ENCODE measurements at places on chromosomes 4 and X. TPM values are rescaled to one million over a fixed set of nuclear protein-coding genes. Genes with fewer than 3 reads are reported as not detected.

DNA sequence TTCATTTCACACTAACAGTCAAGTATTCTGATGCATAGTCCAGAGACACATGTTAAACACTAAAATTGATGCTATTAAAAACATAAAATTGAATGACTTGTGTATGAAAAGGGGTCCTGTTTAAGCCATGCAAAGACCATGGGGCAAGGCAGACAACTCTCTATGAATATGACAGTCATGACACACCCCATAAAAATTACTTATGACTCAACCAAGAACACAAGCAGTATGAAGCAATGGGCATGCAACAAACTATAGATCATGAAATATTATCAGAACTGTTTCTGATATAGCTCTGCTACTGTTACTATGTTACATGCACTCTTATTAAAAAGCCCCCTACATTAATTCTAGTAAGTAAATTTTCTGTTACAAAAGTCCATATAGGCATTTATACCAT, 57.5 kb upstream of the ZCCHC13 start:
- no peak for DNase-seq
- H3K36me3 ChIP-seq: peaks cover 4% of the 10 kb centered on the region
- H3K27ac ChIP-seq: no peak overlapping the region
- H3K4me1 ChIP-seq: no peaks in the 10 kb centered on the region
- no peaks in the 10 kb centered on the region for H3K27me3 ChIP-seq
- H3K4me3 ChIP-seq: no peak overlapping the region

DNA sequence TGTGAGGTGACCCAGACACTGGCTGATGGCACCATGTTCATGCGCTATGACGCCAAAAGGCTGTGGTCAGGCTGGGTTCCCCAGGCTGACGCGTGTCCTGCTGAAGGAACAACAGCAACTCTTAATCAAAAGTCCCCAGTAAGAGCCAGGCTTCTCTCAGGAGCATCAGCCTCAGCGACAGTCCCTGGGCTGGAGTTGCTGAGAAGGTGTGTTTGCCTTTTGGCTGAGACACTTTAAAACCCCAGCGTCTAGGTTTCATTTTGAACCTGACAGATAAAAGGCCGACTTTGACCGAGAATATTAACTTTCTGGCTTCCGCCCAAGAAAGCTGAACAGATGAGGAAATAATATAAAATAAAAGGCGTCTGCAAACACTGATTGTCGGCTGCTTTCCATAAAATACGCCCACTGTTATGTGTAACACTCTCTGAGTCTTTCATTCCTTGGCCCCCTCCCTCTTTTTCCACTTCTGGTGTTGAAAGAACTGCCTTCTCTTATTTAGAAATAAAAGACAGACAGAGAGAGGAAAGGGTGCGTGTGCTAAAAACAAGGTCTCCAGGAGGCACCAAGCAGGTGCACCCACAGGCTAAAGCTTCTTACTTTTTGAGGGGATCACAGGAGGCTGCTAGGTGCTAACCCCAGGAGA, 373.6 kb downstream of the MID1IP1 start:
- peak overlapping the region; percentile 67 for H3K4me3 ChIP-seq
- H3K27ac ChIP-seq: peak overlapping the region; percentile 74
- H3K4me1 ChIP-seq: peaks cover 23% of the 10 kb centered on the region
- DNase-seq: peak; percentile 57
- H3K27me3 ChIP-seq: no peaks in the 10 kb centered on the region

GRCh38 chrX:112643721-112644120, 36.0 kb downstream of the LHFPL1 start:
- DNase-seq: no peak
- H3K4me1 ChIP-seq: no peaks in the 10 kb centered on the region
- no peak overlapping the region for H3K27ac ChIP-seq
- no peaks in the 10 kb centered on the region for H3K27me3 ChIP-seq
- no peak overlapping the region for H3K4me3 ChIP-seq

DNA sequence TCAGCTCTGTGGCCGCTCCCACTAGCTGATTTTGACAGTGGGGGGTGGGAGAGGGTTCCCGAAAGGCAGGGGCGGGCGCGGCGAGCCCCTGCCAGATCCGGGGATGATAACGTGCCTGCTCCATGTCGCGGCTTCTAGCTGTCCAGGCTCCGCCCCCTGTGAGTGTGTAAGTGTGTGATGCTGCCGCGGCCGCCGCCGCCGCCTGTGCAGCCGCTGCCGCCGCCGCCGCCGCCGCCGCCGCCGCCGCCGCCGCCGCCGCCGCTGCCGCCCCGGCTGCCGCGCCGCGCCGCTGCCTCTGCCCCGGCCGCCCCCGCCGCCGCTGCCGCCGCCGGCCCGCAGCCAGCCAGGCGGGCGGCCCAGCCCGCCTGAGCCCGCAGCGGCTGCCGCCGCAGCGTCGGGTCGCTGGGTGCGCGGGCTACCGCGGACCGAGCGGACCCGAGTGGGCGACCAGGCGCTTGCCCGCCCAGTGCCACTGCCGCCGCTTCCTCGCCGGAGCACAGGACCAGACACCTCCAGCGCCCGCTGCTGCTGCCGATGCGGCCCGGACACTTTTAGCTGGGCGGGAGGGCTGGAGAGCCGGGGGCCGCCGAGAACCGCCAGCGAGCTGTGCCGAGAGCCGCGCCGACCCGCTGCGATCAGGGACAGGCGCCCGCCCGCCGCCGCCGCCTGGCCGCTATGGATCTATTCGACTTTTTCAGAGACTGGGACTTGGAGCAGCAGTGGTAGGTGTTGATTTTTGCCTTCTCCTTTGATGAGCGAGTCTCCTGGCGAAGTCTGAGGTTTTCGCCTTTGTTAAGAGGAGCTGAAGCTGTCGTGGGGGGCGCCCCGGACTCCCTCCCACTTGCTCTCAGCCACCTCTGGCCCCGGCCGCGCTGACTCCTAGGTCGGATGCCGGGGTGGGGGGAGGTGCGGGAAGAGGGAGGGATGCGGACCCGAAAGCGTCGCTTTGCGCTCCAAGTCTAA, at the start of gene AFF2:
AFF2 (plus strand) TSS at position 195 of the 963 bp plus-strand sequence; CDS start at position 676, 481 bp downstream.
- H3K27me3 ChIP-seq: peaks cover 10% of the 10 kb centered on the region
- no peak within 1 kb of the TSS for H3K27ac ChIP-seq
- H3K4me3 ChIP-seq: no peak within 1 kb of the TSS
- peaks cover 9% of the 10 kb centered on the region for H3K4me1 ChIP-seq
- DNase-seq: peak; percentile 24
- no peaks in the 10 kb centered on the region for H3K36me3 ChIP-seq

DNA sequence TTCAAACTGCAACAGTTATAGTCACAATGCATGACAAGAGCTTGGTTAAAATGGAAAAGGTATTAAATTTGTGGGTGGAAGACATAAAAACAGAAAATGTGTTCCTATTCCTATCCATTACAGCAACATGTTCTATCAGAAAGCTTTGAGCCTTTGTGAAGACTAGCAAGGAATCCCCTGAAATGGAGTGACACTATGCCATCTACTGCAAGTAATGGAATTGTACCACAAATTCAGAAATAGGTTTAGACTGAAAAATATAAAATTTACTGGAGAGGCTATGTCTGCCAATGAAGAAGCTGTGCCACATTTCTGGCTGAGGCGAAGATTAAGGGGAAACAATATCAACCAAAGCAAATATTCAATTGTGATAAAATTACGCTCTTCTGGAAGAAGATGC, 247.9 kb downstream of the ADAM29 start:
- no peaks in the 10 kb centered on the region for H3K4me1 ChIP-seq
- no peaks in the 10 kb centered on the region for H3K27me3 ChIP-seq
- H3K27ac ChIP-seq: no peak overlapping the region
- no peaks in the 10 kb centered on the region for H3K36me3 ChIP-seq
- no peak for DNase-seq
- H3K4me3 ChIP-seq: no peak overlapping the region

DNA sequence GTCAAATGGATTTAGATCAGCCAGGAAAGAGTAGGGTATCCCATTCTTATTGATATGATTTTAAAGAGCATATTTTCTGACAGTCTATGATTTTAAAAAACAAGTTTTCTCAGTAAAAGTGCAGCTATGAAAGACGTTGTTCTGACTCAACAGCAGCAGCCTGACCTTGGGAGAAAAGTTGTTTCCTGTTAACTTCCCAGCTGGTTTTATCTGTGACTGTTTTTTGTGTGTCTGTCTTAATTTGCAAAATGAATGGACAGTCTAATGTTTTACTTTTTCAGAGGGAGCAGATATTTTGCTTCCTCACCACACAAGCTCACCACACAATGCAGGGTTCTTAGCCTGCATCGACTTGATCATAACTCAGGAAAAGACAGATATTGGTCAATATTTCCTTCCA, 764 bp upstream of the MTHFD2L start:
- no peak overlapping the region for H3K27ac ChIP-seq

GRCh38 chr4:87500092-87500462, 29.1 kb downstream of the SPARCL1 start:
- H3K27me3 ChIP-seq: no peaks in the 10 kb centered on the region
- no peak for DNase-seq
- no peaks in the 10 kb centered on the region for H3K36me3 ChIP-seq
- H3K4me1 ChIP-seq: peaks cover 11% of the 10 kb centered on the region

DNA sequence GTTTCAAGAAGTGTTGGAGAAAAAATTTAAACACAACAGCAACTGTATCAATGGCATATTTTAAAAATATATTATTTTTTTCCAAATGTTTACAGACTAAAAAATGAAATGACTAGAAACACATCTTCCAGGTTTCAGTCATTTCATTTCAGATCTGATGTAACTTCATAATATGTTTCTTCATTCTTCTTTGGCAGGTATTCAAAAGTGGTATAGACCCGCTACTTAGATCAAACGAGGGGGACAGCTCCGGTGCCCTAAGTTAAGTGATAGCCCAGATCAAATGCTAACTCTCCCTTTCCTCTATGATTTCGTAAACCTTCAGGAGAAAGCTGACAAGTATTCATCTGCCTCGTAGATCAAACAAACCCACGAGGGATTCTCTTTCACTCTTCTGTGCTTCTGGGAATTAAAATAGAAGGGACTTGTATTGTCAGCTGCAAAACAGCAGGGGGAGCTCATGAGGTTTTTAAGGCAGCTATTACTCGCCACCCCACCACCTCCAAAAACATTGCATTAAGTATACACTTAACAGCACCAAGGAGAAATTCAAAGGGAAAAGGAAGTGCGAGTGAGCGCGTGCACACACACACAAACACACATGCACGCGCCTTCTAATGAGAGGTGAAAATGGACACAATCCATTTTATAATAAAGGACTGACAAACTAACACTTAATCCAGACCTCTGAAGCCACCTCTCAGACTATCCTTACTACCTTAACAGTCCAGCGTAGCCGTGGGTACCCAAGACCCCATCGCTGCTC, 21.4 kb downstream of the HELT start:
- no peak overlapping the region for H3K4me3 ChIP-seq
- H3K27me3 ChIP-seq: peaks cover 11% of the 10 kb centered on the region
- peak; percentile 29 for DNase-seq
- no peak overlapping the region for H3K27ac ChIP-seq
- H3K36me3 ChIP-seq: no peaks in the 10 kb centered on the region

- H3K36me3 ChIP-seq: no peaks in the 10 kb centered on the region
- H3K4me3 ChIP-seq: no peak overlapping the region
- no peak for DNase-seq
- H3K27me3 ChIP-seq: no peaks in the 10 kb centered on the region
- H3K27ac ChIP-seq: no peak overlapping the region
- no peaks in the 10 kb centered on the region for H3K4me1 ChIP-seq
Measured at GRCh38 chrX:94065091-94065490, 391.1 kb downstream of the FAM133A start.

GRCh38 chr4:53572600-53572994, 18.7 kb downstream of the LNX1 start:
- H3K4me1 ChIP-seq: no peaks in the 10 kb centered on the region
- no peak overlapping the region for H3K4me3 ChIP-seq
- H3K27me3 ChIP-seq: no peaks in the 10 kb centered on the region
- no peaks in the 10 kb centered on the region for H3K36me3 ChIP-seq
- H3K27ac ChIP-seq: no peak overlapping the region

- no peaks in the 10 kb centered on the region for H3K27me3 ChIP-seq
- H3K36me3 ChIP-seq: no peaks in the 10 kb centered on the region
- H3K27ac ChIP-seq: no peak overlapping the region
- DNase-seq: no peak
- no peak overlapping the region for H3K4me3 ChIP-seq
Measured at GRCh38 chr4:100164808-100165760, 25.2 kb downstream of the DDIT4L start.

DNA sequence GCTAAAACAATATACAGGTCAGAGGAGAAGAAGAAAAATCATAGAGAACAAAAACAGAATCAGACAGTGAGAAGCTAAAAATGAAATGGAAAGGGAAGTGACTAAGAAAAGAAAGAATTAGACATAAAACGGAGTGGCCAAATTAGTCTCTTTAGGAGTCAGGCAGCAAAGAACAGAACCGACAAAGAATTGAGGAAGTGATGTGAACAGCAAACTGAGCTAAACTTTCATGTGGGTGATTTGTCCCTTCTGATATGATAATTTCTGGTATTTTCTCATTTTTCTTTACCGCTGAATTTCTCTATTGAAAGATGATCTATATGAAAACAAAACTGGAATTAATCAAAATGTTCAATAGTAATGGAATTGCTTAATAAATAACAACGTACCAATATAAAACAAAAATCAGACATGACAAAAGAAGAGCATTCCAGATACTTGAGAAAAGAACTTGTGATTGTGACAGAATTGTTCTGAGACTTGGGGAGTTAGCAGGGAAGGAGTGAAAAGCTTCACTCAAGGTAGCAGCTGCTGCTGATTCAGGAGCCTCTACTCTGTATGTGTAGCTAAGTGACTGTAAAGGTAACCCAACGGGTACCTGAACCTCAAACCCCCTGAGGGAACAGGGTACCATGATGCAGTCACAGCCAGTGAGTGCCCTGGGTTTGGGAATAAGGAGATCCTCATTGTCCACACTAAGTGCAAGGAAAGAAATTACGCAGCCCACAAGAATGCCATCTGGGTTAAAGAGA, 8.8 kb downstream of the TAPT1 start:
- H3K27me3 ChIP-seq: no peaks in the 10 kb centered on the region
- peaks cover 13% of the 10 kb centered on the region for H3K36me3 ChIP-seq
- H3K4me3 ChIP-seq: peak overlapping the region; percentile 58
- peak overlapping the region; percentile 36 for H3K27ac ChIP-seq
- peak; percentile 42 for DNase-seq

- no peak overlapping the region for H3K4me3 ChIP-seq
- H3K27me3 ChIP-seq: no peaks in the 10 kb centered on the region
- no peak for DNase-seq
- no peaks in the 10 kb centered on the region for H3K4me1 ChIP-seq
- H3K36me3 ChIP-seq: no peaks in the 10 kb centered on the region
- no peak overlapping the region for H3K27ac ChIP-seq
Measured at GRCh38 chrX:28042260-28042659, 61.0 kb upstream of the DCAF8L1 start.

- no peak overlapping the region for H3K27ac ChIP-seq
- H3K27me3 ChIP-seq: no peaks in the 10 kb centered on the region
- H3K4me3 ChIP-seq: no peak overlapping the region
- DNase-seq: no peak
Measured at GRCh38 chr4:46484881-46485280, 95.0 kb upstream of the GABRA2 start.

GRCh38 chrX:37755025-37755424, 24.8 kb upstream of the CYBB start:
- no peaks in the 10 kb centered on the region for H3K27me3 ChIP-seq
- no peak for DNase-seq
- no peaks in the 10 kb centered on the region for H3K36me3 ChIP-seq
- H3K4me3 ChIP-seq: peak overlapping the region; percentile 42

The SMIM31 gene
- total RNA-seq: not detected

The IL2 gene
- total RNA-seq: 1.0 TPM

The CHST7 gene
- total RNA-seq: 19.5 TPM

The HPSE gene
- total RNA-seq: 9.1 TPM

The BEX5 gene
- total RNA-seq: 7.0 TPM

The PABPC4L gene
- total RNA-seq: not detected

The FGFRL1 gene
- 14.3 TPM for total RNA-seq

The GNRHR gene
- total RNA-seq: not detected

The ABHD18 gene
- 22.7 TPM for total RNA-seq

The BRS3 gene
- not detected for total RNA-seq

The VCX3B gene
- total RNA-seq: not detected

The KIAA1210 gene
- not detected for total RNA-seq

The TEX13B gene
- total RNA-seq: not detected

The NUDT10 gene
- total RNA-seq: not detected
